ENCODE measurements at places on chromosomes 12 and 14.

DNA sequence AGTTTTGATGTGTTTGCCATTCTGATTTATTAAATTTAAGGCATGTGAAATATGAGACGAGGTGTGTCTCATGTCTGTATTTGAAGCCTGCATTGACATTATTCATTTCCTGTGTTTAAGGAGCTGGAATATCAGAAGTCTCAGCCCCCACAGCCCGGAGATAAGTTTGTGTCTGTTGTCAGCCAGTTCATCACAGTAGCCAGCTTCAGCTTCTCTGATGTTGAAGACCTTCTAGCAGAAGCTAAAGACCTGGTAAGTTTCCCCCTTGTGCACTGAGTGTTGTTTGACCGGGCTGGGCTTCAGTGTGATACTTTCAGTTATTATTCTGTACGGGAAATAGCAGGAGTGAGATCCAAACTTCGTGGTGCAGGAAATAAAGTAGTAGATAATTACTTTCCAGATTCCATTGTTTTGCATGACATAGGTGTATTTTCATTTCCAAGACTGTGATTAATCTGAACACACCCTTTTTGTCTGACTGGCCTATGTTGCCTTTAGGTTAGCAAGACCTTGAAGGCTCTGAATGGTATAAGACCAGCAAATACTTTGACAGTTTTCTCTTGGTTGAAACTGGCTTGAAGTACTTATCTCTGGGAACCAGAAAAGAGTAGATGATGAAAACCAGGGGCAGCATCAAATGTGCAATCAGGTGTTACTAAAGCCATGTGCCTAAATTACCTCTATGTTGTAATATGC is 101.5 kb downstream of the GPR135 start:
- DNase-seq: no peak

GRCh38 chr12:24854908-24855307 is 94.0 kb downstream of the BCAT1 start:
- no peak for DNase-seq

DNA sequence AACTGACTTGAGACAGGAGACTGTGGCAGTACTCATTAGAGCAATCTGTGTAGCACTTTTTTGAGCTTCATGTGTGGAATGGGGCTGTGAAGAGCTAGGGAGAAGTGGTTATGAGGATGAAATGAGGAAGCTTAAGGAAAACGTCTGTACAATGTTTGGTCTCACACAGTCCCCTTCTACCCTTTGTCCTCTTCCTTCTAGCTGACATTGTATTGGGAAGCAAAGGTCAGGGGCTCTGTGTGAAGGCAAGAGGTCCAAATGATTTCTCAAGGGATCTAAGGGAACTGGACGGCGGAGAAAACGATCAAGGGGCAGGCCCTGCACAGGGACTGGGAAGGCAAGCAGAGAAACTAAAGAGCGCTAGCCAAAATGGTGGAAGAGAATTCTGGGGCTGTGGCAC is 13.1 kb upstream of the CIPC start:
- DNase-seq: no peak

GRCh38 chr14:85344847-85345570 is 184.9 kb upstream of the FLRT2 start:
- DNase-seq: no peak

- DNase-seq: no peak
Observed at GRCh38 chr12:25988505-25988904, 30.0 kb downstream of the RASSF8 start.

All from activated CD8-positive, alpha-beta memory T cell treated with anti-CD3 and anti-CD28 coated beads for 1 hour (primary cell).